IMR-90 (cell line): ENCODE measurements at places on chromosomes 11 and 22.

GRCh38 chr22:25709758-25710157 lies 32.2 kb upstream of the MYO18B start:
- DNase-seq = no peak

DNA sequence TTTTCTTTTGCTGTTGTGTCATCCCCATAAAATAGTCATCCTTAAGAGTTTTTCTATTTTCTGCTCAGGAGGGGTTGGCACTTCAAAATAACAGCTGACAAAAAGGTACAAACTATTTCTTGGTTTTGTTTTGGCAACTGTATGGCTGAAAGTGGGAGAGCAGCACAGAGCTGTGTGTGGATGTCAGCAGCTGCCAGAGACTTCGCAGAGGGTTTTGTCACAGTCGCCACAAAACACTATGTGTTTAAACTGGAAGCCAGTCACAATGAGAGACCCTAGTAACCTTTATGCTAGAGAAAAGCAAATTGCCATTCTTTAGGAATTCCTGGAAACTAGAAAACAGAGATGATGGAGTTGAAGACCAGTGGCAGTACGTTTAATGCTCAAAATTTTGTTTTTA lies 189.6 kb upstream of the CCDC90B start:
- DNase-seq = no peak

GRCh38 chr11:134070342-134070845 lies 1.5 kb downstream of the JAM3 start:
- no peak for DNase-seq

- DNase-seq = no peak
These were observed 66.0 kb upstream of the PAX6 start for GRCh38 chr11:31877083-31877482.

GRCh38 chr11:43589601-43590250 lies 90.8 kb upstream of the HSD17B12 start:
- DNase-seq = no peak

GRCh38 chr11:8573777-8574176 lies 20.3 kb downstream of the STK33 start:
- no peak for DNase-seq

DNA sequence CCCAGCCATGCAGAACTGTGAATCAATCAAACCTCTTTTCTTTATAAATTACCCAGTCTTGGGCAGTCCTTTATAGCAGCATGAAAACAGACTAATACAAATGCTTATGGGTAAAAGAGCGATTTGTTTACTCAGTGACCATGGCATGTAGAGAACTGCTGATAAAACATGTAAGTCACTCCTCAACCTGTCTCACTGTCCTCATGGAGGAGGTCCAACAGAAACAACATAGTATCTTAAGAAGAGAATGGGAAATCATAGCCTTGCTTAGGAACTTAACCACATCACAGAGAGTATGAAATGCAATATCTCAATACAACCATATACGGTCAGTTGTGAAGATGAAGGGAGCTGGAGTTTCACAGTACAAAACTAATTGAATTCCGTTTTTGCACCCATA lies 1734.0 kb upstream of the RAG2 start:
- DNase-seq = no peak

- DNase-seq = no peak
These were observed 87.2 kb downstream of the BTBD10 start for GRCh38 chr11:13375798-13376197.

GRCh38 chr22:30062259-30062658 lies 18.0 kb upstream of the HORMAD2 start:
- DNase-seq = no peak

DNA sequence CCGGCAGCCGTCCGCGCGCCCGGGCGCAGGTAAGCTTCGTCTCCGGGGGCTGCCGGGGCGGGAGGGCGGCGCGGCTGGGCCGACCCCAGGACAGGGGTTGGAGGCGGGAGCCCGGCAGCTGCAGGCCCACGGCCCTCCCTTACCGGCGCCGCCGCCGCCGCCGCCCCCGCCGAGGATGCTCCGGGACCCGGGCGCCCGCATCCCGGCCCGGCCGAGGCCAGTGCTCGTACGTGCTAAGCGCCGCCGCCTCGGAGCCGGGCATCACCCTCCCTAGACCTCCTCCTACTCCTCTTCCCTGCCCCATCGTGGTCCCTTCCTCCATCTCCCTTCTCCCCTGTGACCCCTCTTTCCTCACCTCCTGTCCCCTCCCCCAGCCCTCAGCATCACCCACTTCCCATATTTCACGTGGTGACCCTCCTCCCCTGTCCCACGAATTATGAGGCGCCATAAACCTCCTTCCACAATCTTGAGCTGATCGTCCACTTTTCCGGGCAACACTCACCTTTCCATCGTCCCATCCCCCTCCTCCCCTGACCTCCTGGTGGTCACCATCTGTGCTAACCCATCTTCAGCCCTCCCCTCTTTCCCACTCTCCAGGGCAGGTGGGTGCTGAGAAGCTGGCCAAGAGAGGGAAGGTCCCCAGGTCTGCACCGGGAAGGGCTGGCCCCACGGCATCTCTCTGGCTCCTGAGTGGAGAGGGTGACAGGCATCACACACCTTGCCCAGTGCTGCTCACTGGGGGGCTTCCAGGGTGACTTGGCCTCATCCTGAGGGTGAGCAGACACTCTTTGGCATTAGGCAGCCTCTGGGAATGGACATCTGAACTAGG lies 612 bp downstream of the ASPHD2 start:
- no peak for DNase-seq

GRCh38 chr22:23626286-23626975 lies 5.7 kb downstream of the DRICH1 start:
- DNase-seq = no peak

GRCh38 chr11:22461626-22462025 lies 123.4 kb downstream of the SLC17A6 start:
- DNase-seq = peak; percentile 31

DNA sequence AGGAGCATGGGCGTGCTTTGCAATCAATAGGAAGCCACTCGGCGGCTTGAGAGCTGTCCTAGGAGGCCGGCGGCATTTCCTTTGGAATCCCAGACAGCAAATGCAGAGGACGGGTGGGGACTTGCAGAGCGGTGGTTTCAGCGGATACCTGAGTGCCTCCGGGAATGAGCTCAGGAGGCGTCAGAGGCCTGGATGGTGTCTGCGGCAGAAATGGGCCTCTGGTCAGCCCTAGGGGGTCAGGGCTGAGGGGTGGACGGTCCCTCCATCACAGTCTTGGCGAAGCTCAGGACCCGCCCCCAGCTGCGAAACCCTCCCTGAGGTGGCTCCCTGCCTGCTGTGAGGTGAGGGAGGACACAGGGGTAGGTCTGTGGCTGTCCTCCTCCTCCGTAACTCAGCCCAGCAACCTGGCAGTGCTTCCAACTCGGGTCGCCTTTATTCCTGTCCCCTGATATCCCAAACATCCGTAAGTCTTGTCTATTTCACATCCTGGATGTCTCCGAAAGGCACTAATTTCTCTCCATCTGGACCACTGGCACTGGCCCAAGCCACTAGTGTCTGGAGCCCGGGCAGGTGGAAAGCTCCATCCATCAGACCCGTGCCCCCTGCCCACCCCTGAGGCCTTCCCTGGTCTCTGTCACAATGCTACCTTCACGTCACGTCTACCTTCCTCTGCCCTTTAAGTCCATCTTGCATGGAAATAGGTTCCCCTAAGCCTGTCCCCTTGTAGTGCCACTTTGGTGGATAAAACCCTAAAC lies 686.6 kb downstream of the BRD1 start:
- no peak for DNase-seq

DNA sequence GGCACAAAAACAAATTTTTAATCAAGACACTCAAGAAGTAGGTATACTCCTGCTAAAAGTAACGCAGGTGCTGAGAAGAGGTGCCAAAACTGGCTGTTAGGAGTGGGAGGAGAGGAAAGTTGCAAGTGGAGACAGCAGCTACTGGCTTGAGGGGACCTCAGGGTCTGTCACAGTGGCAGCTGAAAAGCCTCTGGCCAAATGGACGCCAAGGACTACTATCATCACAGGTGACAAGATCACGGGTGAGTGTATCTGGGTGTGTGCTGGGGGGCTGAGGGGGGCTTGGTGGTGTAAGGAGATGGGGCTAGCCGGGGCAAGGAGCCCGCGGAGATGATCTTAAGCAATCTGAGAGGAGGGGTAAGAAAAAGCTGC lies 687 bp downstream of the ZNF202 start:
- no peak for DNase-seq

DNA sequence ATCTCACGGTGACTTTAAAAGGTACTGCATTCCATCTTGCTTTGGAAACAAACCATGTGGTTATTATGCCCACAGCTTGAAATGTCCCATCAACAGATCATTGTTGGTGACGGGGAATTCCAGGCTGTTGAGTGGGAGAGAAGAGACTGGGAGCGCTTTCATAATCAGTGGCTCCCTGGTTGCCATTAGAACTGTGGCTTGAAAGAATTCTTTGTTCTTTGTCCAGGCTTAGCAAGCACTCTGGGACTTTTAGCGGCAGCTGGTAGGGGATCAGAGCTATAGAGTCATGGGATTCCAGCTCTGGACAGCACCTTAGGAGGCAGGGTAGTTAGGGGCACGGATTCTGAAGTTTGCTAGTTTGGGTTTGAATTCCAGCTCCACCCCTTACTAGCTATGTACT lies 22.0 kb downstream of the MMP20 start:
- DNase-seq = peak; percentile 73

DNA sequence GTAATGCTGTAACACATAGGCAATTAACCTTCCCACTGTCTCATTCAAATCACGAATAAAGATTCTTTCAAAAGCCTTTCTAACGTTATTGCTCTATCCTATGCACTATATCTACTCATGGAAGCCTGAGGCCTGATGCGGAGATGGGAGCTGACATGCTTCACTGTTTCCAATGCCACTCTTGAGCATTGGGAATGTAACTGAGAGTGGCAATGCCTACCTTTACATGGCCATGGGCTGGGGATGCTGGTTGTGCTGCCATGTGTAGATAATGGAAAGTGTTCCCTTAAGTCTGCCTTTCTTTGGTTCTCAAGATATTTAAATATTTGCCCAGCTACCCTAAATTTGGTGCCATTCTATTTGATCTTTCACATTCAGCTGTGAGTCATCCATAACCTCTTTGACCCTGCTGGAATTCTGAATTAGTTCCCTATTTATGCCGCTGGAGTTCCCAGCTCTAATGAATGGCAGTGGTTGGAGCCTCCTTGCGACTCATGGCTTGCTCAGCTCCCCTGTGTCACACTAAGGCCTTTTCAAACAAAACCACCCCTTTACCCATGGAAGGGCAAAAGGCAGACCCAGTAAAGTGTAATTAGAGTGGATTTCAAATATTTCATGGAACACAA lies 21.4 kb upstream of the DKK3 start:
- peak; percentile 65 for DNase-seq

DNA sequence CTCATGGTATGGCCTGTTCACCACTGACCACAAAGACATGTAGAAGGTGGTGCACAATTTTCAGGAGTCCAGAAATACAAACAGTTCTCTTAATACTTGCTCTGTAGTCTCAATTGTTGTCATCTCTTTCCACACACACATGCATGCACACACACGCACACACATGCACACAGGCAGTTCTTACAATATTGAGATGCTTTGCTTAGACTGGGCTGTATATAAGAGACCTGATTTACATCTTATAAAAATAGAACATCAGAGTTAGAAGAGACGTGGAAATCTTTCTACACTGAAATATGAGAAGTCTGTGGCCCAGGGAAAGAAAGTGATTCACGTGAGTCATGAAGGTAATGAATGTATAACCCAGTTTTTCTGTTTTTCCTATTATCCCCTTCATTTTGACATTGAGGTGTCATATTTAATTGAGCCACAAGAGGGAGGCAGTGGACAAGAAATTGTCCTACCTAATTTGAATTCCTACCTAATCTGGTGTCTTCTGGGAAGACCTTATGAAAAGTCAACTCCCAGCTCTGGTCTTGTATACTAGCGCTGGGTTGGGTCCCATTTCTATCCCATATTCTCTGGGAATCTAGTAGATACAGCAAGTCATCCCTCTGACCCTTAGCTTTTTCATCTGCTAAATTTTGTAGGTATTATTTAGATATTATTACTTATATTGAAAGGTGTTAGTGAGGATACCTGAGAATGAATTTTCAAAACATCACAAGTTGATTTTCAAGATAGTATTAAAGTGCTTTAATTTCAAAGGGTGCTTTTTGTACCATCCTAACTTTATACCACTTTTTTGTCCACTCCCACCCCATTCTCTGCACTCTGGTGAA lies 14.9 kb upstream of the MS4A4A start:
- peak; percentile 7 for DNase-seq

DNA sequence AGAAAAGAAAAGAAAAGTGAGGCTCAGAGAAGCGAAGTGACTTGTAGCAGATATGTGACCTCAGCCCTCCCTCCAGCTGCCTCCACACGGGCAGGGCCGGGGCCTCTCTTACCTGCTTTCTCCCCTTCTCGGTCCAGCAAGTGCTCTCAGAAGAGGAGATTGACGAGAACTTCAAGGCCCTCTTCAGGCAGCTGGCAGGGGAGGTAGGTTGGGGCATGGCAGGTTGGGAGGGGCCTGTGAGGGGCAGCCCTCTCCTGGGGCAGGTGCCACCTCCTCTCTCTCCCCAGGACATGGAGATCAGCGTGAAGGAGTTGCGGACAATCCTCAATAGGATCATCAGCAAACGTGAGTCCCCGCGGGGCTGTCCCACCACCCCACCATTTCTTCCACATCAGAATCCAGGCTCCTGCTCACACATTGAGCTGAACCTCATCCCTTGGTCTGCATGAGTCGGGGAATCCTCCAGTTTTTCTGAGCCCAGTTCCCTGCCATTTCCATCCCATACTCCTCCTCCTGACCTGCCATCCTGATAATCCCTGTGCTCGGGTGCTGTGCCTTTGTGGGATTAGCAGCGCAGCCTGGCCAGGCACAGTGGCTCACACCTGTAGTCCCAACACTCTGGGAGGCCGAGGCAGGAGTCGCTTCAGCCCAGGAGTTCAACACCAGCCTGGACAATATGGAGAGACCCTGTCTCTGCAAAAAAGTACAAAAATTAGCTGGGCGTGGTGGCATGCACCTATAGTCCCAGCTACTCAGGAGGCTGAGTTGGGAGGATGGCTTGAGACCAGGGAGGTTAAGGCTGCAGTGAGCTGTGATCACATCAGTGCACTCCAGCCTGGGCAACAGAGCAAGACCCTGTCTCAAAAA lies 26.4 kb downstream of the CAPN1 start:
- no peak for DNase-seq

DNA sequence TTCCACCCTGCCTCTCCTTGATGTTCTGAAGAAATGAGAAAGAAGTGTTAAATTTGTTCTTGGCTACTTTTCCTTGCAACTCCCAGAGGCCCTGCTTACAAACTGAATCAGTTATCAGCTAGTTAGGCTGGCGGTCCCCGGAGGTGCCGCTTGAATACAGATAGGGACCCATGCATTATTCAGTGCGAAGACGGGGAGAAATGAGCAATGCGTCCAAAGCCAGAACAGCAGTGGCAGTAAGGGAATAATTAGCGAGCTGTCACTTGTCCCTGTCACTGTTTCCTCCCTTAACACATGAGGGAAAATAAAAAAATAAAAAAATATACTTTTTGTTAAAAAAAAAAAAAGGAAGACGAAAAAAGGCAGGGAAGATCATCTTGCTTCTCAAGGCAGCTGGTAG lies 528.1 kb downstream of the MN1 start:
- no peak for DNase-seq

GRCh38 chr11:107741044-107741823 lies 29.4 kb upstream of the SLN start:
- DNase-seq = peak; percentile 44

GRCh38 chr11:119700030-119700429 lies 29.0 kb downstream of the NECTIN1 start:
- DNase-seq = no peak
